ENCODE measurements at places on chromosomes 3 and 15.

DNA sequence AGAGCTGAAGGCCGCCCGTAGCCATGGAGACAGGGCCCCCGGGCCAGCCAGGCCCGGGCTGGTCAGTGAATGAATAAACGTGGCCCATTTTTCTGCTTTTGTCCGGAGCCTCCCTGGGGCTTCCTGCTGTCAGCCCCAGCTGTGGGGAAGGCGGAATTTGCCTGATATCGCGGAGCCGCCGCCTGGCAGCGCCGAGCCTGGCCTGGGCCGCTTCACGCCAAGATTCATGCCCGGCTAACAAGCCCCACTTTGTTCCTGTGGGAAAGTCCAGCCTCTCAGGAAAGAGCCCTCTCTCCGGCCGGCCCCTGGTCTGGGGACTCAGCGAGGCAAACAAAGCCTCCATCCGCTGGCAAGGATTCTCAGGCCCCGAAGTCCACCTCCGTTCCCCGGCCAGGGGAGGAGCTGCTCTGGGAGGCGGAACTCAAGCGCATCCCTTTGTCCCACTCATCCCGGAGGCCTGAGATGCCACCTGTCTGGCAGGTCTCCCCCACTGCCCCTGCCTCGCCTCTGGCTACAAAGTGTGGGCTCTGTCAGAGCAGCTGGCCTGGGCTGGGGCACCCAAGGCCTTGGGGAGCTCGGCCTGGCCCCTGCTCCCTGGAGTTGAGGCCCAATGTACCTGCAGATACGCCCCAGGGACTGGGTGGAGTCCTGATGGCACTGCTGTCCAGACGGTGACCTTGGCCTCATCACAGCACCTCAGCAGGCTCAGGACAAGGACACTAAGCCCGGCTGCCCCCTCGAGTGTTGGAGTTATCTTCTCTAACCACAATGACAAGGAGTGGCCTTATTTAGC, 51.6 kb upstream of the SLC6A11 start:
- peak; percentile 37 for DNase-seq

DNA sequence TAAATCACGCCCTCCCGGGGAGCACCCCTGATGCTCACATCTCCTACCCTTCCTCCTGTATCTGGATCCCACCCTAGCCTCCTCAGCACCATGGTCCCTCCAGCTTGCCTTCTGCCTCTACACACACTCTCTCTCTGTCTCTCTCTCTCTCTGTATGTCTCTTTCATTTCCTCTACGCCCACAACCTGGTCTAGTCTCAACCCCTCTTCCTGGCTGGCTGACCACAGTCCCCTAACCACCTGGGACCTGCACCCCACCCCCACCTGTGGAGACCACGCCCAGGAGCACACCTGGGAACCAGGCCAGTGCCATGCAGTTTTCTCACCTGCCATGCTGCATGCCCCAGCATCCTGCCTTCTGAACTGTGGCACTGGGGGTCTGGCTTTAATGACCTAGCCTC, 4.0 kb upstream of the CFAP100 start:
- DNase-seq: no peak

GRCh38 chr3:59245859-59246501, 196.2 kb upstream of the CFAP20DC start:
- DNase-seq: no peak

DNA sequence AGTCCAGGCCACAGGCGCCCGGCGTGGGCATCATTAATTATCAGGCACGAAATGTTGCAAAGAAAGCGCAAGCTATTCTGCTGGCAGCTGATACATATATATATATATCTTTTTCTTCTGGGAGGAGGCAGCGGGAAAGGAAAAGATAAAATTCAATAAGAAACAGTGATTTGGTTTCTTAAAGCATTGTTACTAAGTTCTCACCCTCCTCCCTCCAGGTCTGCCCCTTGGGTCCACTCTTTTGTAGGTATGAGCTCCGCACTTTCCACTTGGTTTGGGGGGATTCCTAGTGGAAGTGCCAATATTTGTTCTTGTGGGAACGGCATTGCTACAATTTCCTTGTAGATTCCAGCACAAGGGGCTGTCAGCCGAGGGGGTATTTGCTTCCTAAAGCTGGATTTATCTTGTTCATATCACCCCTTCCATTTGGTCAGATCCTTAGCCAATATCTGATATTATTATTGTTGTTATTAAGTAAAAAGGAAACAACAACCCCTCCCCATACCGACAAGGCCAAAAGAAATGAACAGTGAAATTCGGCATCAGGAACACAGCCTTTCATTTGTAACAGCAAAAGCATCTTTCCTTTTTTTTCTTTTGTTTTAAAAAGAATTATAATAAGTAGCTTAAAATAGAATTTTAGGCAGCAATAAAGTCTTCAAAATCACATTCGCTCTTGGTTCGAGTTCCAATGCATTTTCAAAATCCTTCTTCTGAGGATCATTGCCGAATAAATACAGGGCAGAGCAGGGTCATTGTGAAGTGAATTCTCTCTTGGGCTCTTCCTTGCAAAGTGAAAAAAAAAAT, 15.6 kb downstream of the ZIC1 start:
- DNase-seq: no peak

- no peak for DNase-seq
These were observed 155.1 kb upstream of the FRMD4B start for GRCh38 chr3:69540706-69541581.

DNA sequence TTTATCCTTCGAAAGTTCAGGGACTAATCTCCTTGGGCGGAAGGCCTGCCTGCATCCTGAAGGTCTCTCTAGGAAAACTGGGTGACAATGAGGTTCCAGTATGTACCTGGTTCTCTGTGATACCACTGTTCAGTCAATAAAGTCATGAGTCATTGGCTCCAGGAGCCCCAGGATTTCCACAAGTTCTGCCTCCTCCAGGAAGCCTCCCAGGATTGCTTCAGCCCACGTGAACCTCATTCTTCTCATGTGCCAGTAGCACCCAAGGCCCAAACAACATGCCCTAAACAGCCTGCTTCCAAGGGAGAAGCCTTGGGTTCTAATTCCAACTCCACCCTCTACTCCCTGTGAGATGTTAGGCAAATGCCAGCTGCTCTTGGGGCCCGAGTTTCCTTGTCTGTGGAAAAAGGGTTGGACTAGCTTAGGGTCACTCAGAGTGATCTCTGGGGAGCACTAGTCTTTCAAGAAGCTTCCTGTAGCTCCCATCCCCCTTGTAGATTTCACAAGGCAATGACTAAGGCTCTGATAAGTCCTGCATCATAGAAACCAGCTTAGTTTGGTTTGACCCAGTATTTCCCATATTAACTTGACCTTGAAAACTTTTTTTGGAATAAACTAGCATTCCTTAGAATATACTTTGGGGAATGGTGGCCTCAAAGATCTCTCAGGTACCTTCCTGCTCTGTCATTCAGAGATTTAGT, 118.3 kb upstream of the ATP2B2 start:
- DNase-seq: no peak

DNA sequence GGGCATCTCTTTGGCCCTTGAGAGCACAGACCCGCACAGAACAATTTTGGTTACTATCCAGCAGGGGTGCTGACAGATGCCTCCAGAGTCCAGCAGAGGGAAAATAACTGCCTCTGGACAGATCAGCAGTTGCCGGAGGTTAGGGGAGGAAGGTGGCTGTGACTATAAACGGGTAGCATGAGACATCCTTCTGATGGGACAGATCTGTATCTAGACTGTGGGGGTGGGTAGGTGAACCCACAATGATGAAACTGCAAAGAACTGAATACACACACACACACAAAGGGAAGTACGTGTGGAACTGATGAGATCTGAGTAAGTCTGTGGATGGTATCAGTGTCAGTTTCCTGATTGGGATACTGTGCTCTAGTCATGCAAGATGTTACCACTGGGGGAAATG, 21.2 kb downstream of the ADAMTS7 start:
- no peak for DNase-seq

- no peak for DNase-seq
These were observed 6.8 kb downstream of the ANXA2 start for GRCh38 chr15:60390871-60391501.

DNA sequence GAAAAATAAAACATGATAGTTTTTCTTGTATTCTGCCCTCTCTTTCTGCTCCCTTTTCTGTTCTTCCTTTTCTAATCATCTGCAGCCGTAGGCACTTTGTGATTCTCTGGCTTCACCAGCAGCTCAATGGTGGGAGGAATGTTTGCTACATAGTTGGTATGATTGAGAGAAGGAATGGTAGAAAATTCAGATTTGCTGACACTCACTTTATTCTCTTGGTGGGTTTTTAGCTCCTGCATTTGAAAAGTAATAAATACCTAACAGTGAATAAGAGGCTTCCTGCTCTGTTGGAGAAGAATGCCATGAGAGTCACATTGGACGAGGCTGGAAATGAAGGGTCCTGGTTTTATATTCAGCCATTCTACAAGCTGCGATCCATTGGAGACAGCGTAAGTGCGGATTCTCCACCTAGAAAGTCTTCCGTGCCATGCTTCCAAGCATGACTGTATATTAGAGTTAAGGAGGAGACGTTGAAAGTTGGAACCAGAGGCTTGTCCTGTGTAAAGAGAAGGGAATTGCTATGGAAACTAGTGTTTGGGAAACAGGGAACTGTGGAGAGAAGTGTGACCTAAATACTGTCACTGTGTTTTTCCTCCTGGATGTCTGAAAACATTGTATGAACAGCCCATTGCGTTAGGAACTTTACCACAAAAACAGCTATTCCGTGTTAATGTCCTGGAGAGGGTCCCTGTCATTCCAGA, 148.9 kb downstream of the ITPR1 start:
- DNase-seq: no peak

DNA sequence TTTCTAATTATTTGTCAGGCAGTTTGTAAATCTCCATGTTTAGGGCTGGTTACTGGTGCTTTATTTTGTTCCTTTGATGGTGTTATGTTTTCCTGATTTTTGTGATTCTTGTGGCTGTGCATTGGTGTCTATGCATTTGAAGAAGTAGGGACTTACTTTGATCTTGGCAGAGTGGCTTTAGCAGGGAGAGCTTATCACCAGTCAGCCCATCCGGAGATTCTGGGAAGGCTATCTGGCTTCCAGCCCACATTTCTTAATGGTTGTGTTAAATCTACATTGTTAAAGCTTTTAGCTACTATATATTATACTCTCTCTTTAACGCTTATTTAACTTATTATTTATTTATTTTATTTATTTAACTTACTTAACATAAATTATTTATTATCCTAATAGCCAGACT, 35.1 kb downstream of the FBXL2 start:
- DNase-seq: no peak

DNA sequence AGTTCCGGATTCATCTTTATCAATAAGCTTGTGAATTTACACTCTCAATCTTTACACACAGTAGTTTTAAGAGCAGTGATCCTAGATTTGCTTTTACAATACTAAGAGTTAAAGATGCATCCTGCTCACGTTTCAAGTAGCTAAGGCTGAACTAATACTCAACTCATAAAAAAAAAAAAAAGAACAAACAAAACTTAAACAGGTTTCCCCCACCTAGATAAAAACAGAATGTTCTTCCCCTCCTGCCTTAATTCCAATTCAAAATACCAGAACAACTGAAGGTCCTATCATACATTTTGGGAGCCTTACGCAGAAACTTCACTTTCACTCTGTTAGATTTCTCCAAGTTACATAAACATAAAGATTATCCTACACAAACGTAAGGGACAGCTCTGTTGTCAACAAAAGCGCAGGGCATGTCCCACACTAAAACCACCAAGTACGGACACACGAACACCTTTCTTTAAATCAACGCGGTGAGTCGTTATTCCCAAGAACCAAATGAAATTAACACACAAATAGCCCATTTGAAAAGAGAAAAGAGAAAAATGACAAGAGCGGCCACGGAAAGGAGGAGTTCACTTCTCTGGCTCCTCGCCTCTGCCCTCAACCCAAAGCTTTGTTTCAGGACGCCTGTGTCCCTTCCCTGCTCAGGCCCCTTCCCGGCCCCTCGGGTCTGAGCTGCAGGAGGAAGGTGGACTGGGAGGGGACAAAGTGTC, 941 bp downstream of the CBLB start:
- no peak for DNase-seq

GRCh38 chr15:81037952-81038743, 37.4 kb downstream of the TLNRD1 start:
- DNase-seq: no peak

DNA sequence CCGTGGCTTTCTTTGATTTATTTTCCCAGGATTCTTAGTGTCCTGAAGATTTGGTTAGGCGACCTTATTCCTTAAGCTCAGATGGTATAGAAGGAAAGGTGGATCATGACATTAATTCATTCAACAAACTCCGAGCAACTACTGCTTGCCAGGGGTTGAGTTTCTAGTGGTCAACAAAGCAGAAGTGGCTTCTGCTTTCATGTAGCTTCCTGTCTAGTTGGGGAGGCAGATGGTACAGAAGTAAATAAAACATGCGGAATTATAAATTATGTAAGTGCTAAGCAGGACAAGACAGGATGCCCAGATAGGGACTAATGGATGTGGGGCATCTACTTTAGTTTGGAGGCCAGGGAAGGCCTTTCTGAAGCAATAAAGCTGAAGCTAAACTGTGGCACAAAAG, 15.6 kb downstream of the EEFSEC start:
- no peak for DNase-seq

DNA sequence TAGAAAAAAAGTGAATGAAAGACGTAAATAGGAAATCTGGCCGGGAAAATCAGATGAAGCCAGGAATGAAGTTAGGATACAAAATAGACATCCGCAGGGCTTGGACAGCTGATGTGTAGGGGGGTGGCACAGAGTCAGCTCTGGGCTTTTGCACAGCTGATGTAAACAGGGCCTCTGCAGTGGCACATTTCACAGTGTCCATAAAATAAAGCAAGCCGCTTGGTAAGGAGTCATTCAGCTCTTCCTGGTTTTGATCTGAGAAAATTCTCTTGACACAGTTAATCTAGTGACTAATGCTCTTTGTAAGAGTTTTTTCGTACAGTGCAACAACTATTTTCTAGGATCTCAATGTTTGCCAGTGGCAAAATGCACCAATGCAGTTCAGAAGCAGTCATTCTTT, 153.3 kb downstream of the USP13 start:
- no peak for DNase-seq

DNA sequence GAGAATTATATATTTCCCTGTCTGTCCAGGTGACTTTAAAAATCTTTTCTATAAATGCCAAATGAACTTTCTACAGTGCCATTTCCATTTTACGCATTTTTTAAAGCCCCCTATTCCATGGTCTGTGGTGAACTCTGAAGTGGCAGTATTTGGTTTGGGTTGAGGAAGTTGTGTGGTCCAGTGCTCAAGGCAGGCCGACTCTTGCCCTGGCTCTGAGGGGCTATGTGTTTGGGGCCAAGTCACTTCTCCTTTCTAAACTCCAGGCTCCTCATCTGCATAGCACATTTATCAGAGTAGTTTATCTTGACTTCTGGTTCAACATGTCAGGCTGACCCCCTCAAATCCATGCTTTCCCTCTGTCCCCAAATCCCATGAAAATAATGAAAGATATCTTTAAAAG, 14.1 kb downstream of the TTC21A start:
- no peak for DNase-seq

DNA sequence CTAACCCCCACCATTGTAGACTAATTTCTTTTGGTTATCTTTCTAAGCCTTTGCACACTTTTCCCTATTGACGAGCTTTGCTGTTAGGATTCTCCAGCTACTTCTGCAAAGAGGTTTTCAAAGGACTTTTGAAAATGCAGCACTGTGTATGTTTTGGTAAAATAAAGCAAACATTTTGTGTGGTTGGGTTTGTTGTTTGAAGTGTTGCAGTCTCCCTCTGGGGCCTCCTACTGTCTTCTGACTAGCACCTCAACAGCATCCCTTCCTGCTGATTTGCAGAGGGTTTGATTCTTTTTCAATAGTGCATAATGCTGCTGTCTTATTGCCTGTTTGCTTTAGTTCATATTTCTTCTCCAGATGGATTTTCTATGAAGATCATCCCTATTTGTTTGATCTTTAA, 775.1 kb upstream of the CFAP20DC start:
- no peak for DNase-seq

Measured in nucleus accumbens (tissue), 56 donors.